ENCODE measurements at places on chromosomes 4 and X.

GRCh38 chr4:80592950-80593349, 257.4 kb downstream of the CFAP299 start:
- no peak for DNase-seq

DNA sequence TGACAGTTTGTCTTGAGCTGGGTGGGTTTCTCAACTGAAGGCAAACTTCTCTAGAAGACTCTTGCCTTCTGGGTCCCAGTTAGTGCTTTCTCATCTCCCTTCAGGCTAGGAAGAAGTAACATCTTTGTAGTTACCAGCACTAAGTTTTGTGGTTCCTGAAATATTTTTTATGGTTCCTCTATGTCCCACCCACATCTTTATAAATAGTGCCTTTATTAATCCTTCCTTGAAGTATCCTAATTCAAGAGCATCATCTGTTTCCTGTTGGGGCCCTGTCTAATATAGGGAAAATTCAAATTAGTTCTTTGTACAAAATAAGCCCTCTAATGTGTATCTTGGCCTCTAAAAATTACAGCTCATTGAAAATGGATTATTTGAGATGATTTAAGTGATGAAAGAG, 147.4 kb upstream of the MAOA start:
- no peak for DNase-seq

- DNase-seq: no peak
Measured at GRCh38 chr4:105520819-105521790, 31.3 kb upstream of the ARHGEF38 start.

- DNase-seq: peak; percentile 49
Measured at GRCh38 chr4:8738471-8738931, 133.1 kb downstream of the HMX1 start.

GRCh38 chr4:7526491-7526890, 91.8 kb upstream of the PSAPL1 start:
- DNase-seq: no peak

DNA sequence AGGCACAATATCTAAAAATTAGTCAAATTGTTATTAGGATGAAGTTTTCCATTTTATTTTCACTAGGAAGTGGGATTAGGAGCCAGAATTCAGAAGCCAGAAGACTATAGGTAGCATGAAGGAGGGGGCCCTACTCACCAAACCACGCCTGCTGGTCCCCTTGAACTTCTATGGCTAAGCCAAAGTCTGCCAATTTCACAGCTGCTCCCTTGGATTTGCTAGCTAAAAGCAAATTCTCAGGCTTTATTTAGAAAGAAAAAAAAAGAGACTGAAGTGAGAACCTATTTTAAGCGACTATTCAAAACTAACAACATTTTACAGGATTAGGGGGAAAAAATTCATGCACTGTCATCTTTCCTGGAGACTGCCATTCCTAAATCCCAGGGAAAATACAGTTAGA, 224.3 kb downstream of the CAMK2D start:
- DNase-seq: no peak

GRCh38 chr4:132865922-132866321, 283.2 kb upstream of the PCDH10 start:
- DNase-seq: no peak

- no peak for DNase-seq
Measured at GRCh38 chrX:49262603-49263002, 1.9 kb downstream of the FOXP3 start.

GRCh38 chr4:99082192-99082591, 6.4 kb downstream of the ADH5 start:
- no peak for DNase-seq

DNA sequence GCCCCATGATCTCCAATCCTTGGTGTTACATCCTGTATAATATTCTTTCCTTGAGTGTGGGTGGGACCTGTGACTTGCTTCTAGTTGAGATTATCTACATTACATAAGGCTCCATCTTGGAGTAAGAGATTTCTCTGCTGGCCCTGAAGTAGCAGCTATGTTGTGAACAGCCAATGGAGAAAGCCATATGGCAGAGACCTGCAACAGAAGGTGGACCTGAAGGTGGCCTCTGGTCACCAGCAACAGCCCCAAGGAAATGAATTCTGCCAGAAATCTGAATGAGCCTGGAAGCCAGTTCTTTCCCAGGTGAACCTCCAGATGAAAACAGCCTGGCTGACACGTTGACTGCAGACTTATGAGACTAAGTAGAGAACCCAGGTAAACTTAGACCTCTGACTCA, 2.3 kb upstream of the INTS6L start:
- no peak for DNase-seq

DNA sequence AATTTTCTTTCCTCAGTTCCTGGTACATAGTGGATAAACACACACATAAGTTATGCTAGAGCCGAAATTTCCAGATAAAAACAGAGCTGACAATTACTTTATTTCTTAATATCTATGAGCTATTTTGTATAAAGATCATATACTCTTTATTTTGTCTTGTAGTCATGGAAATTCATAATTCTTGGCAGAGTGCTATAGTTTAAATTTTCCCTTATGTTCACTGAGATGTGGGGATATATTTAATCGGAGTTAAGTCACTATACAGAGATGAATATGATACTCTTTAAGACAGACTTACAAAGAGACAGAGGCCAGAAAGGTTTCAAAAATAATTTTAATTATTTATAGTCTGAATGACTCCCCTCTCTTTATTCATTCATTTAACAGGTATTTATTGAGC, 89.7 kb downstream of the PPEF1 start:
- no peak for DNase-seq

DNA sequence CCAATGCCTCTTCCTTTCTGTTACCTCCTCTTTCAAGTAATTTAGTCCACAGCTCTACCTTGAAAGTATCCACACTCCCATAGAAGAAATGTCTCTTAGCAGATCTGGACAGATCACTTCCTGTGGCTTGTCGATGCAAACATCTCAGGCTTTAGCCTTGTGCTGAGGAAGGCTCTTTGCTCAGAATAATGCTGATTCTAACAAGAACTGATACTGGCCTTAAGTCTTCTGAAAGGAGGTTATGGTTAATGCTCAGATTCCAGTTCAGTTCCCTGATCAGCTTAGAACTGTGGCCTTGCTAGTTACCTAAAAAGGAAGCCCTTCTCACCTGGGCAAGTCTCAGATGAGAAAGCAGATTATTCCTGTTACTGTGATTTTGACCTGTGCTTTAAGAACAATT, 230.1 kb upstream of the FAT4 start:
- DNase-seq: no peak

DNA sequence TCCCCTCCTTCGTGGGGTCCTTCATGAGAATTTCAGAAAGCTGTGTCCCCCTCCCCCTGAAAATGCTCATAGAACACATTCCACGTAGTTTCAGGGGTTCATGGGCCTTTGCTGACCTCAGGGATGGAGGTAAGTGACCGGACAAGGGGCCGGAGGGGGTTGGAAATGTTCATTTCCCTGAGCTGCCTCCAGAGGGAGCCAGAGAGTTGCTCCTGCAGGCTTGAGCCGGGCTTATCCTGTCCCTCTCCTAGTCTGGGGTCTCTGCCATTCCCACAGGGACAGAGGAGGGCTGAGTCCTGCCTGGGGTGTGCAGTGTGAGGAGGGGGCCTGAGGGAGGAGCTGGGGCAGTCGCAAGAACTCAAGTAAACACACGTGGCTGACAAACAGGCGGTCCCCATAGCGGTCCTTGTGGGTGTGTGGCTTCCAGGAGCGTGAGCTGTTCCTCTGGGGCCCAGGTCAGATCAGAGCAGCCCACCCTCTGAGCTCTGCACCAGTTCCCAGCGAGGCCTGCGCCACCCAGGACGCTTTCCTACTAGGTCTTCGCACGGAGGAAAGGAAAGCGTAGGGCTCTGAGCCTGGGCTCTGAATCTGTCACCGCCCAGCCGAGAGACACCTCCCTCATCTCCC, 62.5 kb downstream of the WFS1 start:
- peak; percentile 66 for DNase-seq

DNA sequence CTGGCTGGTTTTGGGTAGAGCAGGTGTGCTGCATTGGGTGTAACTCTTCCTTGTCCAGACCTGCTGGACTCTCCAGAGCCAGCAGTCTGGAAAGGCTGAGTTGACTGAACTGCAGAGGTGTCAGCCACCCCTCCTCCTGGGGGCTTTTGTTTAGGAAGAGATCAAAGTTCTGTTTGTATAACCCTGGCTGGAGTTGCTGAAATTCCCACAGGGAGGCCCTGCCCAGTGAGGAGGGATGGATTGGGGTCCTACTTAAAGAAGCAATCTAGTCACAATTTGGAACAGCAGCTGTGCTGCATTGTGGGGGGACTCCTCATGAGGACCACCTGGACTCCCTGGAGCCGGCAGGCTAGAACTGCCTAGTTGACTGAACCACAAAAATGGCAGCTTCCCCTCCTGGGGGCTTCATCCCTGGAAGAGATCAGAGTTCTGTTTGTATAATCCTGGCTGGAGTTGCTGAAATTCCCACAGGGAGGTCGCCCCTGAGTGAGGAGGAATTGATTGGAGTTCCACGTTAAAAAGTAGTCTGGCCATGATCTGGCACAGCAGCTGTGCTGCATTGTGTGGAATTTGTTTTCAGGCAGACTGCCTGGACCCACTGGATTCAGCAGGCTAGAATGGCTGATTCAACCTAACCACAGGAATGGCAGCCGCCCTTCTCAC, 264.9 kb upstream of the ZC4H2 start:
- peak; percentile 54 for DNase-seq

- DNase-seq: no peak
Measured at GRCh38 chr4:105710012-105710600, 1.5 kb downstream of the GSTCD start.

DNA sequence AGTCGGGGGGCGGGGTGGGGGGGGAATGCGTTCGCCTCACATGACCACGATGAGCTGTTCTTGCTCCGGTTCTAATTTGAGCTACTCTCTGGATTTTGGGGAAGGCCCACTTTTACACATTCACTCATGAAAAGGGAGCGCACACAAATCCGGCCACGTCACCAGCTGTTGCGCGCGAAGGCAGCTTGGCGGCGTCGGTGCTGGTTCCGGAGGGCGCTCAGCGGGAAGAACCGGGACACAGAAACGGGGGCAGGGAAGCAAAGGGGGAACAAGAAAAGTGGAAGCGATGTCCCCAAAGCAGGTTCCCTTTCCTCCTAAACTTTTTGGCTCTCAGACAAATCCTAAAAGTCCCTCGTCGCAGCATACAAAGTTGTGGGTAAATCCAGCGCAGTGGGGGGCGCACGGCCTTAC, 605 bp downstream of the ANXA5 start:
- peak; percentile 71 for DNase-seq

DNA sequence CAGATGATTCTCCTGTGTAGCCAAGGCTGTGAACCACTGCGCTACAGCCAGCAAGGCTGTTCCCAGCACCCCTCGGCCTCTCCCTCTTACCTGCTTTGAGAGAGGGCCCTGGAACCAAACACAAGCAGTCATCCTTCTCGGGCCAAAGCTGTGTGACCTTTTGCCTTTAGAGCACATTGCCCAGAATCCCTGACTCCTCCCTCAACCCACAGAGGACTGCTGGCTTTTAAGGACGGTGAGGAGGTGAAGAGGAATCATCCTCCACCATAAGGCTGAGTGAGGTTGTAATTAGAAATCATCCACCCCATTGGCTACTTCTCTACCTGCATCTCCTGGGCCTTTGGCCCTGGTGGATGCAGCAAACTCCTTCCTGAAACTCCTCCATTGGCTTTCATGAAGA, 93.6 kb upstream of the PJA1 start:
- DNase-seq: peak; percentile 16

DNA sequence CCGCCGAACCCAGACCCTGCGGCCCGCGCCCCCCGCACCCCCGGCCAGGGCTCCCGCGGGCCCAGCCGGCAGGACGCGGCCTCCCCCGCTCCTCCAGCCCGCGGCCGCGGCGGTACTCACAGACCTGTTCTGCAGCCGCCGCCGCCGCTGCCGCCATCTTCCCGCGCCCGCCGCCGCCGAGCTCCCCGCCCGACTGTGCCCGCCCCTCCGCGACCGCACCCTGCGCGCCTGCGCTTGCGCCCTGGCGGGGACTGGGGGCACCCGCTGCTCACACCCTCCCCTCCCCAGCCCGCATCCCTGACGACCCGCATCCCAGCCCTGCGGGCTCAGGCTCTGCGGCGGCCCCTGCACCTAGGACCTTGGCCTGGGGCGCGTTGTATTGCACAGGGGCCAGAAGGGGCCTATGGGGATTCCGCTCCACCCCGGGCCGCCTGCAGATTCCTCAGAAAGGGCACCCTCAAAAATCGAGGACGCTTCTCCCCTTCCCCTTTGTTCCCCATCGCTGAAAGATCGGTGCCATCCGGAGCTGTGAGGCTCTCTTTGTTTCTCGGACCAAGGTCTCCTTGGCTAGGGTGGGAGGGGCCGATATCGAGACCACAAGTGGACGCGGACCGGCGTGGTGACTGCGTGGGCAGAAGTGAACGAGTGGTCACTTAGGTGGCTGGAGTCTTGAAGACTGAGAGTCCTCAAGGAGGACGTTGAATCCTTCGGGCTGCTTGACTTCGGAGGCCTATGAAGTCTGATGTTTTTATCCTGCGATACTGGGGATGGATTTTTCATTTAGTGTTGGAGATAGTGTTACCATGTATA, at the start of gene SGCB:
SGCB (minus strand) TSS at position 197 of the 810 bp plus-strand sequence; CDS start at position 157, 40 bp downstream.
- peak; percentile 81 for DNase-seq

DNA sequence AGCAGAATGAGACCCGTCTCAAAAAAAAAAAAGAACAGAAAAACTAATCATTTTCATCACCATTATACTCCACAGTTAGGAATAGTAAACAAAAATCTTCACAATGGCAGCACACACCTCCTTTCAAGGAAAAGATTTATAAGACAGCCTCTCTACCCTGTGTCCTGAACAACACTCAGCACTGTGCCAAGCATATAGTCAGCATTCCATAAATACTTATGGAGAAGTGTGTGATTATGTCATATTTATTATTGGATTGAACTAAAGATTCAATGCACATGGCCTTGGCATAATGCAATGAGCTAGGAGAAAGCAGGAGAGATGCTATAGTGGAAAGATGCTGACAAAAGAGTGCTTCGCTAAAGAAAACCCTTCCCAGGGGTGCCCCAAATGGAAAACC, 52.6 kb downstream of the FAM114A1 start:
- no peak for DNase-seq

DNA sequence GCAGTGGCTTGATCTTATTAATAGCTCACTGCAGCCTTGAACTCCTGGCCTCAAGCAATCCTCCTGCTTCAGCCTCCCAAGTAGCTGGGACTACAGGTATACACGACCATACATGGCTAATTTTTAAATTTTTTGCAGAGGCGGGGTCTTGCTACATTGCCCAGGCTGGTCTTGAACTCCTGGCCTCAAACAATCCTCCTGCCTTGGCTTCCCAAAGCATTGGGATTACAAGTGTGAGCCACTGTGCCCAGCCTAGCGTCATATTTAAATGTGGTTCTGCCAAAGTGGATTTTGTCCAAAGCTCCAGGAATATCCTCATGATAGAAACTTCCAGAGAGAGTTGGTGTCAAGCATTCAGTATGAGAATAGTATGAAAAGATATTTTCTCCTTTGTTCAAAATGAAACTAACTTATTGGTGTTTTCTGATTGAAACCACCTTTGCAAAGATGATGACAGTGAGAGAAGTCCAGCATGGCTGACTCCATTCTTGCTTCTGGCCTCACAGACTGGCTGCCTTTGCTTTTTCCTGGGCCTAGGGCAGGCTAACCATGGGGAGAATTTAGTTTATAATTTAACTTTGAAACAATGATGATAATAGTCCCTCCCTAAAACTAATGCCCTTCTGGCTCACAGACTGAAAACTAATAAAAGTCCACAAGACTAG, 129.0 kb downstream of the C4orf51 start:
- no peak for DNase-seq

All from islet precursor cell (in vitro differentiated cells).